ENCODE measurements at places on chromosomes 3 and 15.

- no peak for DNase-seq
Observed at GRCh38 chr15:101424984-101425383, 64.5 kb downstream of the PCSK6 start.

DNA sequence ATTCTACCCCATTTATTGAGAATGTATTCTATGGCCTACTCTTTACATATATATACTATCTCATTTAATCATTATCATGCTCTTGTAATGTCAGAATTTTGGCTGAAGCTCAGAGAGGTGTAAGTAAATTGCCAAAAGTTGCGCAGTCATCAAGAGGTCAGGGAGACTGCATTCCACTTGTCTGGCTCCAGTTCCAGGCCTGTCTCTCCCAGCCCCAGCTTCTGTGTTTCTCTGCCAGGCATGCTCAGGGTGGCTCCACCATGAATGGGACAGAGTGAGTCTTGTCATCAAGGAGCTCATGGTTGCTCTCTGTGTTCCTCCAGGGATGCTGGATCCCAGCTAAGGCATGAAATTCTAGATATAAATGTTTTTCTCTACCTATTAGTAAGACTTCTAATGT, 635.1 kb upstream of the MDFIC2 start:
- no peak for DNase-seq

DNA sequence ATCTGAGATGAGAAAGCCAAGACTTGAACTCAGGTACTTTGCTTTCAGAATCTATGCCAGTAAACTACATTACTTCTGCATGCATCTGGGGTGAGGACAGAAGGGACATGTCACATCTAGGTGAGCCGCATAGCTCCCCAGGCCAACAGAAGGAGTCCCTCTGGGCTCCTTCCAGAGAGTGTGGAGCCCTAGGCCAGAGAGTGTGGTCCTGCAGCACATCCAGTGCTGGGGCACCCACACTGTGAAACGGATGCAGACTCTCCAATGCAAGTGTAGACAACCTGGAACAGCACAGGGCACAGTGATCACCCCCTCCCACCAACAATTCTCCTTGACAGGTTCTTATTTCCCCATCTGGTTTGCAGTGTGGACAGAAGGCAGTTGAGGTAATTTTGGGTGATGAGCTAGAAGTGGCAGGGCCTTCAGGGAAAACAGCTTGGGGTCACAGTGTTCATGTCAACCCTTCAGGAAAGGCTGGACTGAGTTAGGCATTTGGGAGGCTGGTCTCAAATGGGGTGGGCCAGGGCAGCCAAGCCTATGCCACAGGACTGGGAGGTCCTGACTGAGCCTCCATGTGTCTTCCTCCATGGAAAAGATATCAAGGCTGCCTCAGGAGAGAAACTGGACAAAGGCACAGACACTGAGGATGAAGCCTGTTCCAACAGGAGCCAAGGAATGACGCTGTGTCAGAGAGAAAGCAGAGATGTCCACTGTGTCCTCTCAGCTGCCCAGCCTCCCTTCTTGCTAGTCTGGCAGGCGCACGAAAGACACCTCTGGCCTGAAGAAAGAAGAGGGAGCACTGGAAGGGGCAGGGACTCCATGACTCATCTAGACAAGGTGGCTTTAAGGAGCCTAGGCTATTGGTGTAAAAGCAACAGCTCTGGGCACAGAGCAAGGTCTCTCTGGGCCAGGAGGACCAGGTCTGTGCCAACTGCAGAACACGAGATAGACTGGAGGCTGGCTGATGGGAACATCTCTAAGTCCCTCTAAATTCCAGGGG, 1.7 kb downstream of the PLCD1 start:
- DNase-seq, result no peak

DNA sequence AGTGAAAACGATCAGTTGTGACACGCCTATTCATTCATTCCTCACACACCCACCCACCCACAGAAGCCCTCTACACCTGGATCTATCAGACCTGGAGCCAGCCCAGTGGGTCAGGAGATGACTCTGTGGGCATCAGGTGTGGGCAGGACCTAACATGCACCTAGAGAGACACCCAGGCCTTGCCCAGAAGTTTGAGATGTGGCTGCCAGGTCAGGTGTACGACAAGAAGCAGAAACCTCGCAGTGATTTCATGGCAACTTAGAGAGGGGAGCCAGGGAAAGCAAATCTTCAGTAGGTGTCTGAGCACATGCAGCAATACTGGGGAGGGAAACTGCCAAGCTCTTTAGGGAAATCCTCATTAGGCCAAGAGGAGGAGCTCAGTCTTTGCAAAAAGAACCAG, 264.7 kb upstream of the ROPN1 start:
- DNase-seq, result no peak

DNA sequence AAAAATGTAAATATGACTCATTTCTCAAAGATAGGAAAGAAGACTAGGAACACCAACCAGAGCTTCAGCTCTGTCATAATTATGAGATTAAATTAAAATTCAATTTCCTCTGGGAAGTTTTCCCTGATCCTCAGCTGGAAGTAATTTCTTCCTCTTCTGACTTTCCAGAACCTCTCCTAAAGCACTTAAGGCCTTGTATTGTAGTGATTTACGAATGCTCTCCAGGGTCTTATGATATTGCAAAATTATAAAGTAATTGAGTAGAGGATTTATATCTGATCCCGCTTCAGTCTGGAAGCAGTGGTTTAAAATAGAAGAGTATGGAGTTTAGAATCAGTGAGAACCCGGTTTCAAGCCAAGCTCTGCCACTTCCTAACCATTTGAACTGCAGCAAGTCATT, 279.8 kb downstream of the ZPLD1 start:
- no peak for DNase-seq

- no peak for DNase-seq
Observed at GRCh38 chr3:116064646-116065045, 380.6 kb downstream of the LSAMP start.

DNA sequence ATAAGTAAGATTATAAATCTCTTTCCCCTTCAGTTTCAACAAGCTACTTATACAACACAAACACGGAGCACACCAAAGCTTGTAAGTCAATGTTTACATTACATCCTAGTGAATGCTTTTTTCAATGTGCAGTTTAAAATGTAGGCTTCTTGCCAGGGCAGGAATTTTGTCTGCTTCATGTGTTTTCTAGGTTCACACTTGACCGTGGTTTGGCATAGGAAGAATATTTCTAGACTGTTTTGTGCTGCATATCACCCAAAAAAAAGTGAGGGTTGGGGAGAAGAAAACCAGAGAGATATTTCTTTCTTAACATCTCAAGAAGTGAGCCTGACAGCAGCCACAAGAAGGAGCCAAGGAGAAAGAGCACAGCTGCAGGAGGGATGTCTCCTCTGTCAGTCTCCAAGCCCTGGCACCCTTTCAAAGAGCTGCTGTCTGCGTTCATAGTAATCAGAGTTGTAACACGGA, 255.8 kb downstream of the MEIS2 start:
- no peak for DNase-seq

- no peak for DNase-seq
Observed at GRCh38 chr15:77025083-77025901, 30.4 kb downstream of the PSTPIP1 start.

- no peak for DNase-seq
Observed at GRCh38 chr15:99681990-99682389, 51.2 kb downstream of the LYSMD4 start.

Data from Caco-2 (cell line).